Stimulated activated CD4-positive, alpha-beta T cell treated with anti-CD3 and anti-CD28 coated beads, TNF-alpha, amount 100 ng/mL, for 48 hours (primary cell): ENCODE measurements at places on chromosomes 11 and 22.

- no peak for DNase-seq
Measured at GRCh38 chr11:71491940-71492339, 35.1 kb upstream of the KRTAP5-7 start.

DNA sequence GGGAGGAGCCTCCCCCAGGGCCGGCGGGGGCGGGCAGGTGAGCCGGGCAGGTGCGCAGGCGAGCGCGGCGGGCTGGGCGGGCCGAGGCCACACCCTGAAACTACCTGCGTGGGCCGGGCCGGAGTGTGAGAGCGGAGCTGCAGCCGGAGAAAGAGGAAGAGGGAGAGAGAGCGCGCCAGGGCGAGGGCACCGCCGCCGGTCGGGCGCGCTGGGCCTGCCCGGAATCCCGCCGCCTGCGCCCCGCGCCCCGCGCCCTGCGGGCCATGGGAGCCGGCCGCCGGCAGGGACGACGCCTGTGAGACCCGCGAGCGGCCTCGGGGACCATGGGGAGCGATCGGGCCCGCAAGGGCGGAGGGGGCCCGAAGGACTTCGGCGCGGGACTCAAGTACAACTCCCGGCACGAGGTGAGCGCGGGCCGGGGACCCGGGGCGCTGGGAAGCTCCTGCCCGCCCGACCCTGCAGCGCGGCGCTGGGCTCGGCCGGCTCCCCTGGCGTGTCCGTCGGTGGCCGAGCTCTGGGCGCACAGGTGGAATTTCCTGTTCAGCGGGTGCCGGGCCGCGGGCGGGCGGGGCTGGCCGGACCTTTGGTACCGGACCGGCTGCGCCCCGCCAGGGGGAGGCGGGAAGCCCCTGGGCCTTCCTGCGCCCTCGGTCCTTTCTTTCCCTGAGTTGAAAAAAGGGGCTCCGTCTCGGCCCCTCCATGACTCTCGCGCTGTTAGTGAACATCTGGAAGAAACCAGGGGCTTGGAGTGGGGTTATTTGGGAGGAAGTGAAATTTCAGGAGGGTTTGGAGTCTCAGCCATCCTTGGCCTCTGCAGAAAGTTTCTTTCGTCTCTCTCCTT lies at the start of gene ST14:
ST14 (plus strand) TSS at position 126 of the 841 bp plus-strand sequence; CDS start at position 324, 198 bp downstream.
- DNase-seq = no peak

- DNase-seq = no peak
Measured at GRCh38 chr11:76313913-76314740, 66.8 kb downstream of the THAP12 start.

DNA sequence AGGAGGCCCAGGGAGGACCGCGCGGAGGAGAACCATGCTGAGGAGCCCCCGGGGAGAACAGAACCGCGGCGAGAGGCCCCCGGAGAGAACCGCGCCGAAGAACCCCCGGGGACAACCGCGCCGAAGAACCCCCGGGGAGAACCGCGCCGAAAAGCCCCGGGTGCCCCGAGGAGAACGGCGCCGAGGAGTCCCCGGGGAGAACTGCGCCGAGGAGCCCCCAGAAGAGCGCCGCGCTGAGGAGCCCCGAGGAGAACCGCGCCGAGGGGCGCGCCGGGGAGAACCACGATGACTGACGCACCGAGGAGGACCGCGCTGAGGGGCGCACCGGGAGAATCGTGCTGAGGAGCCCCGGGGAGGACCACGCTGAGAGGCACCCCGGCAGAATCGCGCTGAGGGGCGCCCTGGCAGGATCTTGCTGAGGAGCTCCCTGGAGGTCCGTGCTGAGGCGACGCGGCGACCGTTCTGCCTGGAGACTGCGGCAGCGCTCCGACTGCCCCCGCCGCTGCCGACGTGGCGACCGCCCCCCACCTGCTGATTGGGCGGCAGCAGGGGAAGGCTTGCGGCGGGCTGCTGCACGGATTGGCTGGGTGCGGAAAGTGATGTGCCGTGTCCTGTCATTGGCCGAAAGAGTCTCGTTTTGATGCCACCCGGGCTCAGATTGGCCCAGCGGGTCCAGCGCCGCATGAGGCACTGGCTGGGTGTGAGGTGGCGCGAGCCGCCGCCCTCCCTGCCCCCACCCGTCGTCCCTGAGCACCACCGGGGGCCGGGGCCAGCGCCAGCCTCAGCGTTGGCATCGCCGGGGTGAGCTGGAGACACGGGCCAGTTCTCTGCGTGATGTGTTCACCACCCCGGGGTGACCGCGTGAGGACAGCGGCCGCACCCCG lies at the start of gene KCNQ1OT1:
KCNQ1OT1 (minus strand) TSS at position 464 of the 884 bp plus-strand sequence.
- peak; percentile 81 for DNase-seq

GRCh38 chr11:65416341-65416824 lies 6.2 kb upstream of the NEAT1 start:
- DNase-seq = peak; percentile 88

DNA sequence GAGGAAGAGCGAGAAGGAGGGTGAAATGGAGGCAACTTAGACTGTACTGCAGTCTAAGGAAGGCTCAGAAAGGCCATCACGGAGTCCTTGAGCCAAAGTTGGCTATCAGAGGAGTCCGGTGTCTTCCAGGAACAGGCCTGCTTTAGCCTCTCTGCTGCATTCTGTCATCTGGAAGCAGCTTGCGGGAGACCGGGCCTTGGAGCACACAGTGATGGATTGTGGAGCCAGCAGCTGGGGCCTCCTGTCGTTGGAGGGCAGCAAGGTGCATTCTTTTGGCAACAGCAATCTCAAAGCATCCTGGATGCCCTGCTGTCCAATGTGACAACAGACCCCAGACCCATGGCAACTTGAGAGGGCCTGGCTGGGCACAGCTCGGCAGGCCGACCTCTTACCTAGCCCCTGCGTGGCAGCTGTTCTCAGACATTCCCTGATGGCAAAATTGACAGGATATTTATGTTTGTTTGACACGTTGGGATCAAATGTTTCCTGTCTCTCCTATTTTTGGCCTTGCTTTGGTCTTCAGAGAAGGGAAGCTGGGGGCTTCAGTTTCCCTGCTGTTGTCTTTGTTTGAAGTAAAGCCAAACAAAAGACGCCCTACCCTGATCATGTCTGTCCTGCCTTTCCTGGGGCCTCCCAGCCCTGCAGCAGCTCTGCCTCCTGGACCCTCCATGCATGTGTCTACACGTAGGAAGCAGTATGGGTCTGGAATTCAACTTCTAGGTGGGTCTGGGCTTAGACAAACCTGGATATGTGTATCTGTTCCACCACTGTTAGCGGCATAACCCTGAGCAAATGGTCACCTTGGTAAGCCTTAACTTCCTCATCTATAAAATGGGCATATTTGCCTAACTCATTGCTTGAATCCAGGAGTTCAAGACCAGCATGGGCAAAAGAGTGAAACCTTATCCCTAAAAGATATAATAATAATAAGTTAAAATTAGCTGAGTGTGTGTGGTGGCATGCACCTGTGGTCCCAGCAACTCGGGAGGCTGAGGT lies 43.9 kb upstream of the LMO2 start:
- no peak for DNase-seq

DNA sequence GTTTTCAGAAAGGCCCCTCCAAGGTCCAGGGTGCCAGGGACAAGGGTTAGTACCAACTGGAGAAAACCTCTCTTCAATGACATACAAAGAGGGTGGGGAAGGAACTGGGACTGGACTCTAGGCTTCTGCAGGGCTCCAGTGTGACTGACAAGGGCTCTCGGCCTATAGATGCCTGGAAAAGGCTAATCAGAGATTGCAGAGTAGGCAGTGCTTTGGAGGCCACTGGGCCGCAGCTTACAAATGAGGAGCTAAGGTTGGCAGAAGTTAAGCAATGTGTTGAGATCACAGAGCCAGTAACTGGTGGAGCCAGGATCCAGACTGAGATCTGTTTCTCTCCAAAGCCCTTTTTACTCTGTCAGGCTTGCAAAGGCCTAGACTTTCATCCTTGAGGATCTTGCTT lies 7.4 kb upstream of the DGKZ start:
- DNase-seq = no peak

DNA sequence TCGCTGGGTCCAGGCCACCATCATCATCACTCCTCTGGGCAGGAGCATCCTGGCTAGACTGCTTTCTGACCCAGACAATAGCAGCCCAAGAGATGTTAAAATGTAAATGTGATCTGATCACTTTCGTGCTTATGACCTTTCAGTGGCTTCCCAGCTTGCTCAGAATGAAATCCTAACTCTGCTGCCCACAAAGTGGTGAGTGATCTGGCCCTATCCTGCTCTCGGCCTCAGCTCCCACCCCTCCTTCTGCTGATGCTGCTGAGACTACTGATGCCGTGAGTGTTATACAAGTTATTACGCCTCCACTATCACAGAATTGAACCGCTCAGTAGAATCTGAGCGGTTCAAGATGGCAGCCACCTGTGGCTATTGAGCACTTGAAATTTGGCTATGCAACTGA lies 26.2 kb downstream of the ELF5 start:
- no peak for DNase-seq

DNA sequence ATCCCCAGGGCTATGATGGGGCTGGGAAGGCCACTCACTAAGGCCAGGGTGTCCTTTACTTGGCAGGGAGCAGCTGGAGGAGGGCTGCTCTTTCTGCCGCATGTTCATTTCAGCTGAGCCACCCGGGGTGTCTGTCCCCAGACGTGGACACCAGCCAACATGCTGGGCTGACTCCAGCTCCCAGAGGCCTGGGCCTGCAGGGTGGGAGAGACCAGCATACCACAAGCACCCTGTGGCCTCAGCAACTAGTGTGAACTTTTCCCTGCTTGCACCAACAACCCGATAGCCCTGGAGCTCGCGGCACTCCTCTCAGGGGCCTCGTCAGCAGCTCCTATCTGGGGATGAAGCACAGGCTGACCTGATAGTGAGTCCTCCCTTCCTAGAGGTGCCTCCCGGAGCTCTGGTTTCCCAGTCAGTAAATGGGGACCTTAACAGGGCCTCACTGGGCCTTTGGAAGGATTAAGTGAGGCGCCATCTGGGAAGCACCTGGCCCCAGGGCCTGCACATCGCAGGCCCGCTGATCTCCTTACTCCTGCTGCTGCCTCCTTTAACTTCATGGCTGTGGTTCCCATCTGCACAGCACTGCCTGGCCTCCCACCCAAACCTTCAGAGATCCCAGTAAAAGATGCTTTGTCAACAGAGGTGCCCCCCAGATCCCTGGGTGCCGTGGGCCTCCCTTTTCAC lies 83.4 kb downstream of the GALNT18 start:
- DNase-seq = no peak

DNA sequence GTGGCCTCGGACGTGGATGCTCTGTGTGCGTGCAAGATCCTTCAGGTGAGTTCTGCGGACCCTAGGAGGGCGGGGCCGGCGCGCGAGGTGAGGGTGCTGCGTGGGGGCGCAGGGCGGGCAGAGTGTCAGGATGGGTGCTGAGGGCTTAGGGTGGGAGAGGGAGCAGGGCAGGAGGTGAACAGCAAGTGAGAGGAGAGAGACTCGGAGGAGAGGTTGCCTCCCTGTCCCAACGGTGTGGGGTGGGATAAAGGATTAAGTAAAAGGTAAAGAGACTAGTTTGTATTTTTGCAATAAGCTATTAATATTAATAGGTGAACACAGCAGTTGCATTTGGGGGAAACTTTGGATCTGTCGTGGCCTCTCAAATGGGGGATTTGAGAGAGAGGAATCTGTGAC lies 451 bp downstream of the CDC45 start:
- no peak for DNase-seq

- DNase-seq = no peak
Measured at GRCh38 chr22:43774318-43774915, 37.7 kb downstream of the EFCAB6 start.

DNA sequence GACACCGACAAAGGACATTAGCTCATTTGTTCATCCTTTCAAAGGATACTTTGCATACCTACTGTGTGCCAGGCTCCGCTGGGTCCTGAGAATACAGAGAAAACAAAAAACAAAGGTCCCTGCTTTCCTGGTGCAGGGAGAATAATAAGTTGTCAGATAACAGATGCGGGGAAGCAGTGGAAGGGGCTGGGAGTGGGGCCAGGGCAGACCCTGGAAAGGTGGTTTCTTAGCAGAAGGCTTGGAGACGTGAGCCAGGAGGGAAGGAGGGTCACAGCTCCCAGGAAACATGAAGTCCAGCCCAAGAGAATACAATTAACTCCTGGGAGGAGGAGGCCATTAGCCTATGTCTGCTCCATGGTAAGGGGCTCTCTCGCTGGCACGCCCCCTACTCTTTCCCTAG lies 9.8 kb upstream of the ANO1 start:
- no peak for DNase-seq

DNA sequence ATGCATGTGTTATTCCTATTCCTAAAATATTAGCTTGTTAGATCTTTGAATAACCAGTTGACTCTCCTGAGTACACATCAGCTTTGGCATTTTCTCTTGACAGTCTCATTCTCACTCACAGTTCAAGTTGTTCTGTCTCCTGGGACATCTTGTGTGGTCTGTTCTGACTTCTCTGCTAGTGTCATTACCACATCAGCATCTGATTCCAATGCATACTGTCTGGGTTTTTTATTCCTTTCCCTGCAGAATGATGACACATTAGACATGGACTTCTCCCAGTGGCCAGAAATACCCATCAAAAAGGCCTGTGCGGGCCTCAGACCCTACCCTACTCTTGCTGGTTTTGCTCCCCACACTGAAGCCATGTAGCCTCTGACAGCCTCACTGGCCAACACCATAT lies 2.7 kb downstream of the ZNF74 start:
- no peak for DNase-seq

- no peak for DNase-seq
Measured at GRCh38 chr11:10407749-10408685, 47.0 kb upstream of the AMPD3 start.

- DNase-seq = no peak
Measured at GRCh38 chr11:99199341-99199740, 178.6 kb downstream of the CNTN5 start.

GRCh38 chr22:26056455-26057200 lies 112.6 kb upstream of the SEZ6L start:
- no peak for DNase-seq

GRCh38 chr11:22084564-22084963 lies 108.3 kb upstream of the ANO5 start:
- no peak for DNase-seq

GRCh38 chr11:60003729-60004128 lies 13.3 kb upstream of the OOSP4B start:
- DNase-seq = no peak

DNA sequence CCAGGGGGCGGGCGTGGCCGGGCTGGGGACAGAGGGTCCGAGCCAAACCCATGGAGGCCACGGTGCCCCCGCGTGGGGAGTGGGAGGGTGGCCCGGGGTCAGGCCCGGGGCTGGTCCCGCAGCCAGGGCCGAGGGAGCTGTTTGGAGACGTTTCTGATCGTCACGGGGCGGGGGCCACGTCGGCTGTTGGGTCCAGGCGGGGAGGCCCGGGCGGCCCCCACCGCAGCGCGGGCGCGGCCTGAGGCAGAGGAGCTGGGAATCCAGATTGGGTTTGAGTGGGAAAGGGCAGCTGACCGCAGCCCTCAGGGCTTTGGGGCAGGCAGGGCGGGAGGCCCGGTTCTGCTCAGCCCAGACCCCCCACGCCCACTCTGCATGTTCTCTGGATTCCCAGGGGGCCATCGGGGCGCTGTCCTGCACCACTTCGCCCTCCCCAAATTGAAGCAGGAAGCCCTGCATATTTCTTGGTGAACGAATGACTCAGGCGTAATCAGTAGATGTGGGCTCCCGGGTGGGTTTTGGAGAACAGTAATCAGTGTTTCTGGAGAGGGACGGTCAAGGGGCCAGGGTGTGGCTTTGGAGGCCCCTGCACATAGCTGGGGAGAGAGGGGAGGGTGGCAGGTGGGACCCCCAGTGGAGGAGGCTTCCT lies 583 bp downstream of the MRPL23 start:
- no peak for DNase-seq
